ENCODE measurements at places on chromosomes 6 and 20. TPM values are rescaled to one million over a fixed set of nuclear protein-coding genes. Genes with fewer than 3 reads are reported as not detected.

DNA sequence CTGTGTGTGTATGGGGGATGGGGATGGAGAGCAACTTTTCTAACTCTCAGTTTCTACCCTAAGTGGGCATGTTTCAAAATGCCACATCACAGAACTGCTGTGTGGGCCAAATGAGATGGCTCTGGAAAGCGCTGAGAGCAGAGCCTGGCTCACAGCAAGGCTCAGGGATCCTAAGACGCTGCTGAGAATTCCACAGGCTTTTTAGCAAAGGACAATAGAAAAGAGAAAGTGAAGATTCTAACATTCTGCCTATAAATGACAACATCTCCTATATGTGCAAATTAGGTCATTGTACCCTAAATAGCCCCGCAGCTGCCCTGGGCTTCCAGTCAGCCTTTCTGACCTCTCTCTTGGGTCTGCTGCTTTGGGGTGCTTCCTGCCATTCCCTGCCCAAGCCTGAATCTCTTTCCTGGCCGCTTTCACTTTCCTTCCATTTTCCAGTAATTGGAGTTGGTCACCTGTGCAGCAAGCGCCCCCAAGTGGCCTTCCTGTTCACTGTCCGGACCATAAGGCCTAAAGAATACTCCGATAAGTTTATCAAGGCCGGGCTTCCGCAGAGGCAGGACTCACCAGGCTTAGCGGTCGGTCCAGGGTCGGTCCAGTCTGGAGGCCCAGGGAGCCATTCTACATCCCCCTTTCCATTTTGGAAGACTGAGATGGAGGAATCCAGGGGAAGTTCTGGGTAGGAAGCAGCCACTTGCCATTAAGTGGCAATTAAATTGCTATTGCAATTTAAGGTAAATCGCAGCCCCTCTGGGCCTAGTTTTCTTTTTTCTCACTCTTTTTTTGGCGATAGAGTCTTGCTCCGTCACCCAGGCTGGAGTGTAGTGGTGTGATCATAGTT is 6.7 kb upstream of the DDR1 start:
- peak; percentile 88 for ATAC-seq

GRCh38 chr6:20332441-20333006 is 69.2 kb upstream of the E2F3 start:
- no peak for ATAC-seq

DNA sequence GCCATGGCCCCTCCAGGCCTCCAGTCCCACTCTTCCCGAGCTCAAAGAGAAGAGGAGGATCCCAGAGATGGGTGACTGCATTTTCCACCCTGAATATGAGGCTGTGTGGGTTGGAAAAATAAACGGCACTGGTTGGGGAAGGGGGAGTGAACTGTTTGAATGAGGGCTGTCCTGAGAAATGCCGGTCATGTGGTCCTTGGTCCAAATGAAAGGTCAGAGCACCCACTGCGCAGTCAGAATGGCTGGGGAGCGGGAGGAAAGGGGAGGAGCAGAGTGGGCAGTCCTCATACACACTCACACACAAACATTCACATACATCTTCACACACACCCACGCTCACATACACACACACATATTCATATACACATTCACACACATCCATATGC is 83.1 kb downstream of the MRPL14 start:
- no peak for ATAC-seq

GRCh38 chr6:20826378-20826777 is 292.1 kb downstream of the CDKAL1 start:
- ATAC-seq = no peak

- ATAC-seq = no peak
Measured at GRCh38 chr6:23659125-23659524, 466.9 kb upstream of the NRSN1 start.

The NKAIN2 gene
- not detected for total RNA-seq

The MUC22 gene
- total RNA-seq = not detected

The ZFP57 gene
- total RNA-seq = 6.2 TPM

The TMEM217 gene
- not detected for total RNA-seq
